CD8-positive, alpha-beta memory T cell (primary cell): ENCODE measurements at places on chromosomes 16 and 17.

DNA sequence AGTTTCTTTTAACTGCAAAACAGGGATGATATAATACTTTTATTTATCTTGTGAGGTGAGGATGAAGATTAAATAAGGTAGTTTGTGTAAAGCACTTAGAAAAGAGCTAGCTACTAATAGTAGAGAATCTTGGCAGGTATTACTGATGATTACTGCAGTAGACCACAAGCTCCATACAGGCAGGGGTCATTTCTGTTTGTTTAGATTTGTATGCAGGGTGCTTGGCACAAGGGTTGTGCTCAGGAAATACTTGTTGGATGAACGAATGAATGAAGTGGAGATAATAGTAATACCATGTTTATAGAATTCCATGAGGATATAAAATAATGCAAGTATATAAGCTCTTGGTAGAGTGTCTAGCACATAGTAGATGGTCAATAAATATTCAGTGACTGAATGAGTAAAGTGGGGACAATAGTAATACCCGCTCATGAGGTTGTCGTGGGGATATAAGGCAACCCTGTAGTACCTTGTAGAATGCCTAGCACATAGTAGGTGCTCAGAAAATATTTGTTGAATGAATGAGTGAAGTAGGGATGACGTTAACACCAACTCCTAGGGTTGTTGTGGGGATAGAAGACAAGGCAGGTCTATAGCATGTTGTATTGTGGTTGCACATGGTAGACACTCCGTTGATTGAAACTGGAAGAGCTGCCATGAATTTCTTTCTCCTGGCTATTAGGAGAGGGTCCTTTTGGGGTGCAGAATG, 83.0 kb downstream of the ABCC1 start:
- no peak for DNase-seq

DNA sequence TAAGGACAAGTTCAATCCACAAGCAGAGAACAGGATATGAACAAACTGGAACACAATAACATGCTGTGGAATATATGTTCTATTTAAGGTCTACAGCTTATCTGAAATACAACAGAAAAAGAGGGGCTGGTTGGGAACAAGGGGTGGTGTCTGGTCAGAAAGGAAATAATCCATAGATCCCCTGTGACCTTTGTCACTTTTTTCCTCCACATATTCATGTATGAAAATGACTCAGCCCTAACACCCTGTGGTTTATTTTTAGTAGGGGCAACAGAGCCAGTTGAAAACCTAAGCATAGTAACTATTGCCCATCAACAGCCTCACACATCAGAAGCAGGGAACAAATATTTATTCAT, 12.3 kb upstream of the SPAG9 start:
- no peak for DNase-seq

DNA sequence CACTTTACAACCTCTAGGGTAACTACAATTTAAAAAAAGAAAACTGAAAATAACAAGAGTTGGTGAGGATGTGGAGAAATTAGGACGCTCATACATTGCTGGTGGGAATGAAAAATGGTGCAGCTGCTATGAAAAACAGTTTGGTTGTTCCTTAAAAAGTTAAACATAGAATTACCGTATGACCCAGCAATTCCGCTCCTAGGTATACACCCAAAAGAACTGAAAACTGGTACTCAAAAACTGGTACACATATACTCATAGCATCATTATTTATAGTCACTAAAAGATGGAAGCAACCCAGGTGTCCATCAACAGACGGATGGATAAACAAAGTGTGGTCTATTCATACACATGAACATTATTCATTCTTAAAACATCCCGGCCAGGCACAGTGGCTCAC, 42.9 kb upstream of the DNAH17 start:
- DNase-seq, result no peak

GRCh38 chr17:42989141-42989540, 8.8 kb downstream of the RUNDC1 start:
- no peak for DNase-seq

- no peak for DNase-seq
Measured at GRCh38 chr17:41800601-41801373, 11.0 kb downstream of the P3H4 start.

DNA sequence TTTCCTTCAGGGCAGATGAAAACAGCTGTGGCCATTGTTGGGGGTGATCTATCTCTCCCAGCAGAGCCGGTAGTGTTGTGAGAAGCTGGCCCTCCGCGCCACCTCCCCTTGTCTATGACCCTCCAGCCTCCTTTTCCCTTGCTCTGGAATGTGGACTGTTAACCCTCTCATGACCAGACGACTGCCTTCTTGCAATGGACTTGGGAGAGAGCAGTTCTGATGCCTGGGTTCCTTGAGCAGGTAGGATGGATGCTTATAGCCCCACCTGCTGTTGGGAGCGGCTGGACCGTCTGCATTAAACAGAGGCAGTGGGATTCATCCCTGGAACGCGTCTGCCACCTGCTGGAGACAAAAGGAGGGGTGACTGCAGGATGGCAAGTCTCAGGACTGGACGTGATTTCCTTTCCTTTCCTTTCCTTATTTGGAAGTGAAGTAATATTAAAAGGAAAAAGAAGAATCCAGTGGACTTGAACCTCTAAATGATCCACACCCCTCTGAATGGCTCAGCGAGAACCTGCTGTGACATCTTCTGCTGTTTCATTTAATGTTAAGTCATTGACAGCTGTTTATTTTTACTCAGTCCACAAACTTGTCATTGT, 1.8 kb upstream of the SOST start:
- DNase-seq, result peak; percentile 75
